ENCODE measurements at places on chromosomes 5 and 9.

DNA sequence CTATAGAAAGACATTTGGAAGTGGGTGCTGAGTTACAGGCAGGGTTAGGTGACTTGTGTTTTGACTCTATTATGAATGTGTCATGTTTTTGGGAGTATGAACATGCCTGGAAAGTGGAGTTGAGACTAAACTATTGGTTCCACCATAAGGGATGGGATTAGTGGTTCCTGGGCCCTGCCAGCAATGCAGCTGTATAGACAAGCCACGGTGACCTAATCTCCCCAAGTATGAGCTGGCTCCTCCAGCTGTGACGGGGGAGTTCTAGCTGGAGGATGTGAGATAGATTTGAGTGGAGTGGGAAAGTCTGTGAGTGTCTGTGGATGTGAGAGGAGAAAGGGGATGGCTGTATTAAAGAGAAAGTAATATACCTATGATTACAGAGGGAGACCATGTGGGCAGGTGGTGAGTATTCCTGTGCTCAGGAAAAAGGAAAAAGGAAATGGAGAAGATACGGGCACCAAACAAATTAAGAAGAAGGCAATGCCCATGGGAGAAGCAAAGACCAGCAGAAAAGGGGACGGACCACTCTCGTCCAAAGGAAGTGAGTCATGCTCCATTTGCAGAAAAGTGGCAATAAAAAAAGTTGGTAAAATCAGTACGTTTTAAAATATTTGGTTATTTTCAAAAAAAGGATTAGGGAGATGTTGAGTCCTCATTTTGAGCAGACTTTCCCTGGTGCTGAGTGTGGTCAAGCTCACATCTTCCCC, 48.3 kb upstream of the ICE1 start:
- DNase-seq: no peak

GRCh38 chr5:126403876-126404275, 19.3 kb upstream of the GRAMD2B start:
- DNase-seq: no peak

GRCh38 chr5:139186261-139186660, 11.9 kb downstream of the SIL1 start:
- no peak for DNase-seq

DNA sequence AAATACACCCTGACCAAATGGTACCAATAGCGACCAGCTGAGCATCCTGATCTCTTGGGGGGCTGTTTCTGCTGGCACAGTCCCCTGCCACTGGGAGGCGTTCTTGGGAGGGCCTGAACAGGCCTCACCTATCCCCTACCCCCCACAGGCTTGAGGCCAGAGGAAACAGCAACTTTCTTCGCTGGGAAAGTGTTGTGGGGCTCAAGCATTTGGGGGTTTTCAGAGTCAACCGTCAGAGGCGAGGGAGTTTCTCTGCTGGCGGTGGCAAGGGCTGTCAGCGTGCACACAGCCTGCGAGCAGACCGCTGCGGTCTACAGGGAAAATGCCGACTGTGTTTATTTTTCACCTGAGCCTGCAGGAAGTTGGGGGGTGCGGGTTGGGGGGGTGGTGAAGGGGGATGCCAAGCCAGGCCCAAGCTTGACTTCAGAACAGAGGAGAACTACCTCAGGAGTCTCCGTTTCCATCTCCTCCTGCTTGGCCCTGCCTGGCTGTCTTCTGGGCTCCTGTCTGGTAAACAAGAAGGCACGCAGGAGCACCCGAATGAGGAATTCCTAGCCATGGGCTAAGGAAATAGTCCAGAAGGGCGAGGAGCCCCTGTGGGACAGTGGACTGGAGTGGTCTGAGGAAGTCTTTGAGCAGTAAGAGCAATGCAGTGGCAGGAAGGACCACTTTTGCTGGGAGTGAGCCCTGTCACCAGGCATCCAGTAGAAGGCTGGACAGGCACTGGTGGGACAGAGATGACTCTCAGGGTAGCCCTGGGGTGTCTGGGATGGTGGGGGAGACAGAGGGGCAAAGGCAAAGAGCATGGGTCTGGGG, 18.1 kb downstream of the TCF7 start:
- no peak for DNase-seq

- DNase-seq: peak; percentile 56
Measured at GRCh38 chr9:112819635-112820496, 69.3 kb downstream of the SNX30 start.

DNA sequence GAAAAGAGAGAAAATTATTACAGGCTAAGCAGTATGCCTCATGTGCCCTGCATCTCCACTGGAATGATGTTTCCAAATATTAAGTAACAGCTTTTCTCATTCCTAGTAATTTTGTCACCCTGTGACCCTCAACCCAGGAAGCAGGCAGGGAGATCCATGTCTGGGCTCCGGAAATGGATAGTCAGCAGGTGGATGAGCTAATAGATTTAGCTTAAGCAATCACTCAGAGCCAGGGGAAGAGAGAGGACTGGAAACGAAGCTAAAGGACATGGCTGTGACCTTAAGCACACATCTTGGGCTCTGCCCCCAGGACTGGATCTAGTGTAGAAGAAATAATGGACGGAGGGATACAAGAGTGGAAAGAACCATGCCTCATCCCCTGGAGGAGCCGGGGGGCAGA, 89.5 kb downstream of the ARSB start:
- no peak for DNase-seq

- no peak for DNase-seq
Measured at GRCh38 chr9:69499959-69500358, 172.2 kb downstream of the APBA1 start.

DNA sequence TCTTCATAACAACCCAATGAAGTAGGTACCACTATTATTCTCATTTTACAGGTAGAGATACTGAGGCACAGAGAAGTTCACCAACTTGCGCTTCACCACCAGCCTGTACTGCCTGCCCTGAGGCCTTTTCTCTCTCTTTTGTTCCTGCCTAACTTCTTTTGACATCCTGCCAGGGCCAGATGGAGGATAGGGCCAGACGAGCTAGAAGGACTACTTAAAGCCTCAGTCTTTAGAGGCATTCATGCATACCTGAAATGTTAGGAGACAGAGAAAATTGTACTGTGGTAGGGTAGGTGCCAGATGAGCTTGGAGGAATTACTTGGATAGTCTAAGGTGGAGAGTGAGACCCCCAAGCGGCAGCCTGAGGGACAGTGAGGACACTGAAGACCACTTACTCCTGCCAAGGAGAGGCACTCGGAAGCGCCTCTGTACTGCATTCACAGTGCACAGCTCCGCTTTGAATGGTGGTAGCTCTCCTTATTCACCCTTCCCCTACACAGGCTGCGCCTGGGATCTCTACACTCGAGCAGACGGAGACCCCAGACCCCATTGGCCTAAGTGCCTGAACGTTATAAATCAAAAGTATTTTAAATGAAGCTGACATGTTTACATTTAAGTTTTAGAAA, 6.2 kb upstream of the ORM1 start:
- no peak for DNase-seq

Data from NCI-H510A (cell line).